NCI-H1092 (cell line): ENCODE measurements at places on chromosomes 16 and 17.
A peak's percentile ranks its signal among the peaks of the same experiment; 100 is the strongest.

DNA sequence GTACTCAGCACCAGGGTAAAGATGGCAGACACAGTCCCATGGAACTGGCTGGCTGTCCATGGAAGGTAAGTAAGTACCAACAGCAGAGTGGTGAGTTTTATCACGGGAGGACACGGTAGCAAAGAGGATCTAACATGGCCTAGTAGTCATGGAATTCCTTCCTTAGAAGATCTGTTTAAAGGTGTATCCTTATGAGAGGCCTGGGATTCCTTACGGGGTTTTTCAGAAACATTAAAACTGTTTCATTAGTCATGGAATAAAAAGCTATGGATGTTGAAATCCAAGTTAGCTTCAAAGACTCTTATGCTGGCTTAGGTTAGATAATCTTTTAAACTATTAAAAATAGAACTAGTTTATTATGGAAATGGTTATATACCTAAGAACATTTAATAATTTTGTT, 7.4 kb downstream of the FTO start:
- no peak for DNase-seq

DNA sequence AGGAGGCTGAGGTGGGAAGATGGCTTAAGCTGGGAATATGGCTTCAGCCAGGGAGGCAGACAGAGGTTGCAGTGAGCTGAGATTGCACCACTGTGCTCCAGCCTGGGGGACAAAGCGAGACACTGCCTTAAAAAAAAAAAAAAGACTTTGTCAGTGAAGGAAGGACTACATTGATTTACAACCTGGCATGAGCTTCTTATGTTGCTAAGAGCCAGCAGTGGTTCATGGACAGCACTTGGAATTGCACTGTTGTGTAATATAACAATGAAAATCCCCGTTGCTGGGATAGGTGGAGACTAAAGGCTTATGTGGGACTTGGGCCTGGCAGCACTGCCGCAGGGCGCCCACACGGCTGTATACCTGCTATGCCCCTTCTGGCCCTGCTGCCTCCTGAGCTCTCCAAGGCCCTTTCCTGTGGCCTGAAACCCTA, 14.1 kb upstream of the SLC16A5 start:
- DNase-seq = no peak

- DNase-seq = no peak
Observed at GRCh38 chr17:79842136-79842655, 3.0 kb upstream of the CBX4 start.

- no peak for DNase-seq
Observed at GRCh38 chr16:24800586-24800985, 45.2 kb upstream of the SLC5A11 start.

- peak; percentile 64 for DNase-seq
Observed at GRCh38 chr16:19559242-19559910, 3.9 kb downstream of the VPS35L start.

- DNase-seq = no peak
Observed at GRCh38 chr16:11020388-11020787, 76.0 kb downstream of the CLEC16A start.

- DNase-seq = peak; percentile 16
Observed at GRCh38 chr16:27154705-27155521, 48.4 kb upstream of the KDM8 start.

DNA sequence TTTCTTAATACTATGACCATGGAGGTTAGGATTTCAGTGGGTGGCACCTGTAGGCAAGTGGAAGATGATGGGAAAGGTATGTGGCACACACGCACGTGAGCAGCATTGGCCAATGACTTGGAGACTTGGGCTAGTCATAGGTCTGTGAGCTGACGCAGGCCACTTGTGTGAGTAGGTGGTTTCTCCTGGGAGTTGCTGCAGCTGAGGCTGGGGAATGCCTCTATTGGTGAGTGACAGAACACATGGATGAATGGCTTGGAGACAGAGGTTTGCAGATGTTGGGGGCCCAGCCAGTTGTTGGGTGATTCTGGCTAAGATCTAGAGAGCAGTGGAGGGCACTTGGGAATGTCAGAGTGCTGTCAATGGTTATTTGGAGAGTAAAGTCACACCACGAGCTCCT, 64.1 kb downstream of the MARF1 start:
- no peak for DNase-seq

GRCh38 chr17:64386412-64387144, 4.1 kb downstream of the PECAM1 start:
- DNase-seq = no peak

GRCh38 chr16:51876934-51877333, 670.0 kb downstream of the TOX3 start:
- DNase-seq = no peak

- DNase-seq = peak; percentile 30
Observed at GRCh38 chr17:38735161-38735997, 5.2 kb downstream of the CISD3 start.

GRCh38 chr16:74718140-74718539, 17.5 kb upstream of the MLKL start:
- DNase-seq = no peak

GRCh38 chr17:10087355-10087754, 111.1 kb downstream of the GAS7 start:
- DNase-seq = no peak

- DNase-seq = no peak
Observed at GRCh38 chr16:60771138-60771537, 1265.1 kb downstream of the CDH8 start.

DNA sequence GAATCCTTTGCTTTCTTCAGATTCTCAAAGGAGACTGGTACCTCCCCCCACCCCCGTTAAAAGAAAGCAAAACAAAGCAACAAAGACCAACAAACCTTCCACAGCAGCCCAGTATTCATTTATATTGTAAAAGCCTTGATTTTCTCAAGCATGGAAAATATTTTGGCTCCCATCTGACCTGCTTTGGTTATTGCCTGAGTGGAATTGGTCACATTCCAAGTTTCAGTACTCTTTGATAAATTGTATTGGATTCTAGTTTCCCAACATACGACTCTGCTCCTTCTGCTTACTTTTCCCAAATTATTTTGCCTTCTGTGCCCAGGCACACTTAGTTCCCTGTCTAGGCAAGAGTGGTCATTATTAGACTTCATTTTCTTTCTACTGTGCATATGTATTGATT, 1.3 kb downstream of the ABCC11 start:
- no peak for DNase-seq

GRCh38 chr16:80836846-80837245, 32.4 kb upstream of the CDYL2 start:
- DNase-seq = no peak
